Smooth muscle cell of bladder (primary cell): ENCODE measurements at places on chromosomes 12 and 14. TPM values are rescaled to one million over a fixed set of nuclear protein-coding genes. Genes with fewer than 3 reads are reported as not detected.

FGF6 gene
- total RNA-seq = not detected in 2 replicates

COL2A1 gene
- not detected in 2 replicates for total RNA-seq

TMEM132D gene
- under 0.01 TPM in 1 of 2 replicates, not detected in the other for total RNA-seq

MYF5 gene
- total RNA-seq = not detected in 2 replicates

CCDC88C gene
- 0.28 and 0.85 TPM in 2 replicates for total RNA-seq

SLC2A14 gene
- total RNA-seq = not detected in 2 replicates

ALG10B gene
- 1.4 and 2.4 TPM in 2 replicates for total RNA-seq

TESPA1 gene
- not detected in 2 replicates for total RNA-seq

POLE gene
- 7.3 and 9.7 TPM in 2 replicates for total RNA-seq

PTPRB gene
- under 0.01 and 0.55 TPM in 2 replicates for total RNA-seq

CLEC9A gene
- total RNA-seq = not detected in 2 replicates

RAD9B gene
- 0.14 and 0.46 TPM in 2 replicates for total RNA-seq

RGS6 gene
- not detected in 2 replicates for total RNA-seq
